ENCODE measurements at places on chromosomes 5 and 9. TPM values are rescaled to one million over a fixed set of nuclear protein-coding genes. Genes with fewer than 3 reads are reported as not detected.

Gene NKD2
- polyA plus RNA-seq, result not detected

- no peak for DNase-seq
These were observed 106.4 kb downstream of the ZSWIM6 start for GRCh38 chr5:61438298-61438970.

Gene VCAN
- polyA plus RNA-seq, result 171 TPM

Gene SPINK7
- not detected for polyA plus RNA-seq

Gene PCDHGA4
- 6.3 TPM for polyA plus RNA-seq

All from AG04450 (cell line).